Activated CD8-positive, alpha-beta memory T cell treated with anti-CD3 and anti-CD28 coated beads, Interleukin-2, amount 10 ng/mL, durations not matched to agents 7 days and 5 days (primary cell): ENCODE measurements at places on chromosomes 11 and 22. TPM values are rescaled to one million over a fixed set of nuclear protein-coding genes. Genes with fewer than 3 reads are reported as not detected.

The TMEM45B gene
- total RNA-seq, result 0.18 TPM

GRCh38 chr22:38266120-38266519, 6.7 kb downstream of the TMEM184B start:
- H3K27ac ChIP-seq, result peak overlapping the region; percentile 15
- H3K4me1 ChIP-seq, result peaks cover 46% of the 10 kb centered on the region
- no peak overlapping the region for H3K4me3 ChIP-seq
- no peak for DNase-seq

The LYVE1 gene
- not detected for total RNA-seq

GRCh38 chr11:71338801-71339395, 86.5 kb upstream of the SHANK2 start:
- DNase-seq, result no peak
- H3K36me3 ChIP-seq, result no peaks in the 10 kb centered on the region
- H3K4me1 ChIP-seq, result no peaks in the 10 kb centered on the region
- no peak overlapping the region for H3K4me3 ChIP-seq

The KCNC1 gene
- not detected for total RNA-seq

DNA sequence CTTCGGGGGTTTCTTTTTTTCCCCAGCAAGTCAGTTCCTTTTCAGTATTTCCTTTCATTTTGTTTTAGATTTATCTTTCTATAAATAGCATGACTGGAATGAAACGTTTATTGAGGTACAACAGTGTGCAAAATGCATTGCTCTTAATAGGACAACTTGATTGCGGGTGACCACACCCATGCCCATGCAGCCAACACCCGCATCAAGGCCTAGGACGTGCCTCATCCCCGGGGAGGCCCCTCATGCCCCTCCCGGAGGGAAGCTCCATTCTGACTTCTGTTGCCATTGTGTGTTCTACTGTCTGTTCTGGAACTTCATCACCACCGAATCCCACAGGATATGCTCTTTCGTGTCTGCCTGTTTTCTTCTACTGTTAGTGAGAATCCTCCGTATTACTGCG, 82.2 kb downstream of the RPS6KA4 start:
- H3K4me3 ChIP-seq, result no peak overlapping the region
- DNase-seq, result no peak
- H3K4me1 ChIP-seq, result no peaks in the 10 kb centered on the region
- peaks cover 24% of the 10 kb centered on the region for H3K27me3 ChIP-seq
- H3K27ac ChIP-seq, result no peak overlapping the region

DNA sequence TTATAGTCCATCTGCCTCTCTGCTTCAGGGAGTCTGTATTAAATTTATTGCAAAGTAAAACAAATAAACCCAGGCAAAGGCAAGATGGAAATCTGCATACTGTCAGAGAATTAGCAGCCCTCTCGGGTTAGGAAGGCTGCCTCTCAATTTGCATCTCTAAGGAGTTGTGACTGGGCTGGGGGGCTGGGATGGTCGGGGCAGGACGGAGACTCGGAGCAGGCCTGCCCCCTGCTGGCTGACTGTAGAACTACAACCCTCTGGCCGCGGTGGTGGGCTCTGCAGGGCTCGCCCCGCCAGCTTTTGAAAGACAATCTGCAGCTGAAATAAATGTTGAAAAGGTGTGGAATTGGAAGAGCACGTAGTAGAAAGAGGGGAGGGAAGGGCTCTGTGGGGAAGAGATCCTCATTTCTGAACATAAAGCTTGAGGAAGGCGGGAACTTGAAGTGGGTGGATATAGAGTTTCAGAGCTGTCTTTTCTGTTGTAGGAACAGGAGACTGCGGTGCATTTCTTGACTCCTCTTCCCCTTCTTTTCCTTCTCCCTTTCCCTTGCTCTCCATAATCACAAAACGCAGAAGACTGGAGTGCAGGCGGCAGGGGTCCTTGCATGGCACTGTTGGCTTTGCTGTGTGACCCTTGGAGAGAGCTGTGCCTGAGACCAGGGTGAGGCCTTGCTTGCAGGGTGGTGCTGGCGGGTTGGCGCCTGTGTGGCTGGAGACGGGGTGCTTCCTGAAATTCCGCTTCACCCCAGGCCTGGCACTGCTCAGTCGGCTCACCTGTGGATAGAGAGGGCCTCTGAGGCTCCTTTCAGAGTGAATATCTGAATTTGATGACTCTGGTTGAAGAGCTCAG, 22.6 kb upstream of the PKNOX2 start:
- no peaks in the 10 kb centered on the region for H3K4me1 ChIP-seq
- peak; percentile 59 for DNase-seq
- no peaks in the 10 kb centered on the region for H3K36me3 ChIP-seq
- H3K4me3 ChIP-seq, result no peak overlapping the region
- H3K27ac ChIP-seq, result no peak overlapping the region

The EPS8L2 gene
- 17.4 TPM for total RNA-seq

The RAB36 gene
- 0.37 TPM for total RNA-seq

DNA sequence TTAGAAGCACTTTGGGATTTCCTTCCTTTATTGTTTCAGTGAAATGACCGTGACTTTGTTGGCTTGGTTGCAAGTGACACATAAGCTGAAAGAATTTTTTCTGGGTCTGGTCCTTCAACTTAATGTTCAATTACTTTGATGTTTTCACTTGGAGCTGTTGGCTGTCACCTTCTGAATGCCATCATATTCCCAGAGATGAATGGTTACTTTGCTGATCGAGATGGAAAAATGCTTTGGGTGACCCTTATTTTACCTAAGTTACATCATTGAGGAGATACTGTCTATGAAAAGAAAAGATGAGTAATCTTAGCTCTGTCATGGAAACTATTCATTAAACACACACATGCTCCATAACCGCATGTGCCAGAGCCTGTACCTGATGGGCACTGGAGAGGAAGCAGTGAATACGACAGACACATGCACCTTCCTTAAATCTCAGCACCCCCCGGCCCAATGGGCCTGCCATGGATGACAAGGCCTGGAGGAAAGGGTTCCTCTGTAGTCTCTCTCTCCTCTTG, 76.9 kb downstream of the TENM4 start:
- DNase-seq, result no peak
- H3K36me3 ChIP-seq, result no peaks in the 10 kb centered on the region
- H3K27ac ChIP-seq, result no peak overlapping the region
- H3K4me1 ChIP-seq, result no peaks in the 10 kb centered on the region
- H3K4me3 ChIP-seq, result no peak overlapping the region
- no peaks in the 10 kb centered on the region for H3K27me3 ChIP-seq

GRCh38 chr11:61730240-61730994, 22.0 kb upstream of the MYRF start:
- no peaks in the 10 kb centered on the region for H3K36me3 ChIP-seq
- H3K4me3 ChIP-seq, result no peak overlapping the region
- H3K4me1 ChIP-seq, result peaks cover 9% of the 10 kb centered on the region
- no peaks in the 10 kb centered on the region for H3K27me3 ChIP-seq
- DNase-seq, result no peak

The CYTH4 gene
- total RNA-seq, result 123 TPM

The DKK3 gene
- not detected for total RNA-seq

GRCh38 chr22:24584166-24584790, 8.6 kb downstream of the LRRC75B start:
- H3K36me3 ChIP-seq, result no peaks in the 10 kb centered on the region
- H3K4me1 ChIP-seq, result no peaks in the 10 kb centered on the region
- DNase-seq, result no peak
- H3K4me3 ChIP-seq, result no peak overlapping the region
- H3K27ac ChIP-seq, result no peak overlapping the region

The PIK3IP1 gene
- 15.7 TPM for total RNA-seq

The LMNTD2 gene
- total RNA-seq, result 0.23 TPM

The HBD gene
- total RNA-seq, result not detected

DNA sequence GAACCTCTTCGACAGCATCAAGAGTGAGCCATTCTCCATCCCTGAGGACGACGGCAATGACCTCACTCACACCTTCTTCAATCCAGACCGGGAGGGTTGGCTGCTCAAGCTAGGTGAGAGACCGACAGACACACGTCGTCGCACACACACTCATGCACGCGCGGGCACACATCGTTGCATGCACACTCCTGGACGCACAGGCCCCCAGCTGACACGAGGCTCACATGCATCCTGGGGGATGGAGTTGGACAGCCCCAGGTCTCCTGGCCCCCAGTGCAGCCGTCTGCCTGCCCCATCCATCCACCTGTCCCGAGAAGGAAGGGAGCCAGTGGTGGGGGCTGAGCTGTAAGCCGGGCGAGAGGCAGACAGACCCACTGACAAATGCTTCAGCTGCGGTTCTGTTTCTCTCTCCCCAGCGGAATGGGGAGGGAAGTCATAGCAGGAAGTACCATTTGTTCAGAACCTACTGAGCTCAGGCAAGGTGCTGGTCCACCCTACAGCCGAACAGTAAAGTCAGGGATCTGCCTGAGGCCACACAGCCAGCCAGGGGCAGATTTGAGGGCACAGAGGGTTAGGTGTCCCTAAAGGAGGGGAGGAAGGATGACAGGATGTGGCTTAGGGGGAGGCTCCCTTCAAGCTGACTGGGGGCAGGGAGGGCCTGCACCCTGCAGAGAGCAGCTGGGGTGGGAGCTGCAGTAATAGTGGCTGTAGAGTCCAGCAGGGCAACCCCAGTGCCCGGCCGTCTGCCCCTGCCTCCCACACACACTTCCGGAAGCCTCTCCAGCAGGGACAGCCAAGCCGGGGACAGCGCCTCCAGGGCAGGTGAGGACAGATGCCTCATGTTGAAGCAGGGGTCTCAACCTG, 27.1 kb downstream of the CYTH4 start:
- H3K27me3 ChIP-seq, result no peaks in the 10 kb centered on the region
- peak overlapping the region; percentile 100 for H3K27ac ChIP-seq
- H3K4me1 ChIP-seq, result peaks cover 92% of the 10 kb centered on the region
- peak overlapping the region; percentile 51 for H3K4me3 ChIP-seq

DNA sequence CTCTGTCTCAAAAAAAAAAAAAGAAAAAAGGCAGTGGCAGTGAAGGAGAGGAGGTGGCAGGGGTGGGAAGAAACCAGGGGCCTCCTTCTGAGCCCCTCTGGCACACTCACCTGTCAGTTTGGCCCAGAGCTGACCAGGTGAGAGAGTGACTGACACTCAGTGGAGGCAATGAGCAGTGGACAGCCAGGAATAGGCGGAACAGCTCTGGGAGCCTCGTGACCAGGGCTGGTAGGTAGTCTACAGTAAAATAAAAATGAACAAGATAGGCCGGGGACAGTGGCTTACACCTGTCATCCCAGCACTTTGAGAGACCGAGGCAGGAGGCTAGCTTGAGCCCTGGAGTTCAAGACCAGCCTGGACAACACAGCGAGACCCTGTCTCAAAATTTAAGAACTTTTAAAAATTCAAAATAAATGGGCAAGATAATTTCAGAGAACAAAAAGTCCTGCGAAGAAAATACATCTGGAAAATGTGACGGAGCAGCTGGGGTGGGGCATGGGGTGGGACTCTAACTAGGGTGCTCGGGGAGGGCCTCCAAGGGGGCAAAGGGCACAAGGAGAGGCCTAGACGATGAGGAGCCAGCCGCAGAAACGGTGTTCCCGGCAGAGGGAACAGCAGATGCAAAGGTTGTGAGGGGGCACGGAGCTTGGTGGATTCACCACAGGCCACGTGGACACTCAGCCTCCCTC, 3.8 kb upstream of the PDXP start:
- no peak overlapping the region for H3K4me3 ChIP-seq
- H3K27me3 ChIP-seq, result no peaks in the 10 kb centered on the region
- DNase-seq, result no peak
- H3K27ac ChIP-seq, result no peak overlapping the region

- H3K4me3 ChIP-seq, result no peak overlapping the region
- H3K27me3 ChIP-seq, result no peaks in the 10 kb centered on the region
- H3K36me3 ChIP-seq, result peaks cover 13% of the 10 kb centered on the region
- H3K27ac ChIP-seq, result peak overlapping the region; percentile 24
- no peak for DNase-seq
Observed at GRCh38 chr11:14538271-14538925, 18.2 kb upstream of the PSMA1 start.

The CNTN5 gene
- total RNA-seq, result not detected
